ENCODE measurements at places on chromosomes 7 and 10. TPM values are rescaled to one million over a fixed set of nuclear protein-coding genes. Genes with fewer than 3 reads are reported as not detected.

- no peak for DNase-seq
These were observed 24.1 kb upstream of the DNMBP start for GRCh38 chr10:100033766-100034418.

GRCh38 chr7:127666602-127667001, 14.6 kb downstream of the SND1 start:
- no peak for DNase-seq

The PVRIG gene
- not detected for total RNA-seq

DNA sequence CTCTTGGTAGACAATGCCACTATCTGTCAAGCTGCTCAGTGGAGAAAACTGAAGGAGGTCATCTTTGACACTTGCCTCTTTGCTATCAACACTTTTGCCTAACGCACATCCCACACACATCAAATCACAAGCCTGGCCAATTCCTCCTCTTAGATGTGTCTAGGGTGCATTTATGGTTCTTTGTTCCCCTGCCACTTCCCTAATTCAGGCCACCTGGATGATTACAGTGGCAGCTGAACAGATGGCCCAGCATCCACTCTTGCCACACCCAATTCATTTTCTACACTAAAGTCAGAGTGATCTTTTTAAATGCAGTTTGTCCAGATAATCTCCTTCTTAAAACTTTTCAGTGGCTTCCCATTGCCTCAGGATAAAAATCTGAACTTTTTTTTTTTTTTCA, 58.6 kb downstream of the LAMB4 start:
- DNase-seq, result no peak
